ENCODE measurements at places on chromosomes 12 and 14. TPM values are rescaled to one million over a fixed set of nuclear protein-coding genes. Genes with fewer than 3 reads are reported as not detected.
A peak's percentile ranks its signal among the peaks of the same experiment; 100 is the strongest.

- H3K36me3 ChIP-seq: no peaks in the 10 kb centered on the region
- no peaks in the 10 kb centered on the region for H3K4me1 ChIP-seq
- no peak for DNase-seq
Observed at GRCh38 chr12:26374934-26375680, 179.7 kb downstream of the SSPN start.

Gene LRRC9
- total RNA-seq: not detected

DNA sequence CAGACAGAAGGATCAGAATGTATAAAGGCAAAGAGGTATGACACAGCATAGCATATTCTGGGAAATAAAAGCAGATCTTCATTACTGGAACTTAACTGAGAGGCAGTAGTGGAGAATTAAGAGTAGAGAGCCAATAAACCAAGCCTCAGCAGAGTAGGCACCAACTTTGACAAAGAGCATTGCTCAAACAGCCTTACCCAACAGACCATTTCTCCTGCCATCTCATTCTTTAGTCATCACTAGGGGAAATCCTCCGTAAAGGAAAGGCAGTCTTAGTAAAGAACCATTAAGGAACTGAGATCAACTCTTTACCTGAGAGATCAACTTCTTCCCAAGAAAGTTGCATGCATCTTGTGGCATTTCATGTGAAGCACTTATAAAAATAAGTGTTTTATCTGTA is 36.6 kb downstream of the SENP1 start:
- no peak overlapping the region for H3K27ac ChIP-seq
- peaks cover 69% of the 10 kb centered on the region for H3K36me3 ChIP-seq
- DNase-seq: no peak
- H3K4me3 ChIP-seq: no peak overlapping the region
- H3K27me3 ChIP-seq: no peaks in the 10 kb centered on the region
- H3K4me1 ChIP-seq: no peaks in the 10 kb centered on the region

Gene RNASE11
- not detected for total RNA-seq

Gene PRR4
- total RNA-seq: 0.68 TPM

Gene FGF6
- total RNA-seq: not detected

DNA sequence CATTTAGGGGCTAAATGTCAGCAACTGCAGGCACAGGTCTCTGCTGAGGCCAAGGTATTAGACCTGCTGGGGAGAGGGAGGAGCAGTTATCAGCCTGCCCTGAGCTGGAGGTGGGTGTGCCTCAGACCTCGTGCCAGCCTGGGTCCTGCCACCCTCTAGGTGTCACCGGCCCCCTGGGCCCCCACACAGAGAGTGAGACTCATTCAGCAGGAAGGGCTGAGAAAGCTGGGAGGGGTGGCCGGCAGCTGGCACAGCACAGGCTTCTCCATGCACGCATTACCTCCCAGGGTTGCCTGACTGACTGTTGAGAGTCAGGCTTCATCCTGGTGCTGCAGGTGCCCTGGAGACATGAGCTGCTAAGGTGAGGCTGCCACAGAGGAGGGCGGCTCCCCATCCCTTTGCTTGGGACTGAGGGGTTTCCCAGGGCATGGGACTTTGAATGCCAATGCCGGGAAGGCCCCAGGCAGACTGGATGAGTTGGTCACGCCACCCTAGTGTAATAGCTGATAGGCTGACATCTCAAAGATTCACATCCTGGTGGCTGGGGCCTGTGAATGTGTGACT is 75.3 kb upstream of the C14orf180 start:
- peak; percentile 13 for DNase-seq
- no peak overlapping the region for H3K4me3 ChIP-seq
- H3K27me3 ChIP-seq: no peaks in the 10 kb centered on the region
- H3K27ac ChIP-seq: no peak overlapping the region
- H3K4me1 ChIP-seq: no peaks in the 10 kb centered on the region
- H3K36me3 ChIP-seq: no peaks in the 10 kb centered on the region

Gene GLS2
- total RNA-seq: 1.3 TPM

DNA sequence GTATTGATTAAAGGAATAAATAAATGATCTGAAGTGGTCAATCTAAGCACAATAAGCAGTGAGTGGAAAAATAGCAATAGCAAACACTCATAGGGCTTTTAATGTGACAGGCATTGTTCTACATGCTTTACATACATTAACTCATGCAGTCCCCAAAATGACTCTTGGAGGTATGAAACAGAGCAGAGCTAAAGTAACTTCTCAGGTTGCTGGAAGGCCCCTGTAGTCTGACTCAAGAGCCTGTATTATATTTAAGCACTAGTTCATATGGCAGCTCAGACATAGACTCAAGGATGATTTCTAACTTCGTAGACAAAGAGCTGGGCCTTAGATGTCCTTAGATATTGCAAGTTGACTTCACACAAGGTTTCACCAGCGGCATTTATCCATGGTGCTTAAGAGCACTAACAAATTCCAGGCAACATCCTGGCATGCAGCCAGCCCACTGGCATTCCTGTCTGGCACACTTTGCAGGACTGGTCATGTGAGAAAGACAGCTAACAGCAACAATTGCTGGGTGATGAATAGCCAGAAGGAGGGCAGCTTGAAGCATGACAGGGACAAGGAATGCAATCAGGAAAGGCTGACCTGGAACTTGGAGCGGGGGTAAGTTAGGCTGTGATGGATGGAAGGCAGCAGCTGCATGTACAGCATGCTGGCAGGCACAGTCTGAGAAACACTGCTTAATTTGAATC is 22.9 kb upstream of the KTN1 start:
- no peaks in the 10 kb centered on the region for H3K36me3 ChIP-seq
- peaks cover 4% of the 10 kb centered on the region for H3K4me1 ChIP-seq
- DNase-seq: no peak
- no peak overlapping the region for H3K4me3 ChIP-seq
- H3K27ac ChIP-seq: no peak overlapping the region

GRCh38 chr14:104116756-104117340 is 21.5 kb upstream of the KIF26A start:
- no peak for DNase-seq
- H3K4me3 ChIP-seq: no peak overlapping the region
- H3K36me3 ChIP-seq: no peaks in the 10 kb centered on the region
- no peak overlapping the region for H3K27ac ChIP-seq
- peaks cover 32% of the 10 kb centered on the region for H3K27me3 ChIP-seq

Gene TUNAR
- total RNA-seq: not detected

- peaks cover 3% of the 10 kb centered on the region for H3K27me3 ChIP-seq
- no peaks in the 10 kb centered on the region for H3K36me3 ChIP-seq
- no peak overlapping the region for H3K4me3 ChIP-seq
- peaks cover 3% of the 10 kb centered on the region for H3K4me1 ChIP-seq
- H3K27ac ChIP-seq: no peak overlapping the region
Observed at GRCh38 chr14:99946652-99947489, 118.4 kb upstream of the EVL start.

DNA sequence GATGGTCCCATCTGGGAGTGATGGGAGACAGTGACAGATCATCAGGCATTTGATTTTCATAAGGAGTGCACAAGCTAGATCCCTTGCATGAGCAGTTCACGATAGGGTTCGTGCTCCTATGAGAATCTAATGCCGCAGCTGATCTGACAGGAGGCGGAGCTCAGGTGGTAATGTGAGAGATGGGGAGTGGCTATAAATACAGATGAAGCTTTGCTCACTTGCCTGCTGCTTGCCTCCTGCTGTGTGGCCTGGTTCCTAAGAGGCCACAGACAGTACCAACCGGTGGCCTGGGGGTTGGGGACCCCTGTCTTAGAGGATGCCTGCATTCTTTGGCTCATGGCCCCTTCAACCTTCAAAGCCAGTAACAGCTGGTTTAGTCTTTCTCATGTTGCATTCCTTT is 130.3 kb downstream of the PTPN11 start:
- no peak overlapping the region for H3K4me3 ChIP-seq
- peaks cover 15% of the 10 kb centered on the region for H3K27me3 ChIP-seq
- H3K4me1 ChIP-seq: peaks cover 3% of the 10 kb centered on the region
- no peak for DNase-seq
- no peak overlapping the region for H3K27ac ChIP-seq

DNA sequence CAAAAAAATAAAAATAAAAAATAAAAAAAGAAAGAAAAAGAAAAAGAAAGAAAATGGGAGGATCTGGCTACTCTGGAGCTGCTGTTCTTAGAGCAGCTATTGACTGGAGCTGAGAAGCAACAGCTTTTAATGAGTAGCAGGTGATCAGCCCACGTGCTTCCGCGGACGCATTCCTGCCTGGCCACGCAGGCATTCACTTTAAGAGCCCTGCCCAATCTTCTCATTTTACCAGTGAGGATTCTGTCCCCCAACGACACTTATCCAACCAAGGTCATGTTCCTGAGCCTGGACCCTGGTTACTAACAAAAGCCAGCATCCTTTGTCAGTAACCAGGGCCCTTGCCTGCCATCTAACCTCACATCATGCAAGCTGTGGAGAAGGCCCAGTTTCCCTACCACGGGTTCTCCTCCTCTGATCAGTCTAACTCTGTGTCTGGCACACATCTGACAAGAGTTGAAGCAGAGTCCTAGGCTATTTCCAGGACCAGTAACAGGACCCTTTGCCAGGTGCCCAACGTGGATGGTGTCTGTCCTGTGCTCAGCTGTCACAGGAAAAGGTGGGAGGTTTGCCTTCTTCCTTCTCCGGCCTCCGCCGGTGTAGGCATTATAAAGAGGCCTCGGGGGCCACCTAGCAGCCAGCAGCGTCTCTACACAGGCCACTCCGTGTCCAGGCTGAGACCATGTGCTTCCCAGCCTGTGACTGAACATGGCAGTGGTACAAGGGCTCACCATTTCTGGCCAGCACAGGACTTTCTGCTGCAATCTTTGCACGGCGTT is 60.9 kb upstream of the GPATCH2L start:
- H3K27me3 ChIP-seq: peaks cover 1% of the 10 kb centered on the region
- no peaks in the 10 kb centered on the region for H3K4me1 ChIP-seq
- no peaks in the 10 kb centered on the region for H3K36me3 ChIP-seq
- no peak overlapping the region for H3K27ac ChIP-seq
- no peak overlapping the region for H3K4me3 ChIP-seq

Gene CDH24
- 2.0 TPM for total RNA-seq

DNA sequence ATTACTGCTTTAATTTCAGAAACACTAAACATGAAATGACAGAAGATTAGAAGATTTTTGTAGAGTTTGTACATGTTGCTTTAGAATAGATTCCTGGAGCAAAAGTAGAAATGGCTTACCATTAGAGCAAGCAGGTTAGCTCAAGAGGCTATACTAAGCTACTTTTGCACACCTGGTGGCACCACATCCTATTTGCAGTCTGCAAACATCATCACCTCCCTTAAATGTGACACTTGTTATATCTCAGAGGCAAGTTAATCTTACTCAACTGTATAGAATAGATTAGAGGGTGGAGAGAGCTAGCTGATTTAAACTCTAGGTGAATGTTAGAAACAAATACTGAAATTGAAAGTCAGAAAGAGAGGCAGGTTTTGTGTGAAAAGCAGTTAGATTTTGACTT is 30.7 kb upstream of the OR4E1 start:
- no peak overlapping the region for H3K4me3 ChIP-seq
- DNase-seq: no peak
- peaks cover 24% of the 10 kb centered on the region for H3K27me3 ChIP-seq
- H3K4me1 ChIP-seq: peaks cover 17% of the 10 kb centered on the region

Gene DYNLL1
- 209 TPM for total RNA-seq

Gene C14orf39
- not detected for total RNA-seq

DNA sequence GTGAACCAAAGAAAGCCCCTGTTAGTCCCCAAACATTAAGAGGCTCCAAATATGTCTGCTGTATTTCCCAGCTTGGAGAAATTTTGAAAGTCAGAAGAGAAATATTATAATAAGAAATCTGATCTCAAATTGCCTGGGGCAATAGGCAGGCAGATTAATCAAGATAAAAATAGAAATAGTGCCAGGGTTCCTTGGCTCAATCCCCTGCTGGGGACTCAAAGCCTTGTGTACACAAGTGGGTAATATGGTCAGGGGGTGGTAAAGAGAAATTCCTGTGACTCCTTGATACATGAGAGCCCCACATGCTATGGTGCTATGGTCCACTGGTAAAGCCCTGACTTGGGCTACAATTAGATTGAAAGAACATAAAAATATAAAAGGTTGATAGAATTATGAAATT is 41.3 kb upstream of the ARID2 start:
- H3K27ac ChIP-seq: no peak overlapping the region
- H3K36me3 ChIP-seq: no peaks in the 10 kb centered on the region
- DNase-seq: no peak
- peaks cover 8% of the 10 kb centered on the region for H3K4me1 ChIP-seq
- no peak overlapping the region for H3K4me3 ChIP-seq

Gene CLEC1A
- not detected for total RNA-seq

- H3K36me3 ChIP-seq: no peaks in the 10 kb centered on the region
- DNase-seq: no peak
- peaks cover 8% of the 10 kb centered on the region for H3K27me3 ChIP-seq
- H3K27ac ChIP-seq: peak overlapping the region; percentile 31
- no peak overlapping the region for H3K4me3 ChIP-seq
Observed at GRCh38 chr14:75435473-75435872, 7.7 kb downstream of the JDP2 start.

DNA sequence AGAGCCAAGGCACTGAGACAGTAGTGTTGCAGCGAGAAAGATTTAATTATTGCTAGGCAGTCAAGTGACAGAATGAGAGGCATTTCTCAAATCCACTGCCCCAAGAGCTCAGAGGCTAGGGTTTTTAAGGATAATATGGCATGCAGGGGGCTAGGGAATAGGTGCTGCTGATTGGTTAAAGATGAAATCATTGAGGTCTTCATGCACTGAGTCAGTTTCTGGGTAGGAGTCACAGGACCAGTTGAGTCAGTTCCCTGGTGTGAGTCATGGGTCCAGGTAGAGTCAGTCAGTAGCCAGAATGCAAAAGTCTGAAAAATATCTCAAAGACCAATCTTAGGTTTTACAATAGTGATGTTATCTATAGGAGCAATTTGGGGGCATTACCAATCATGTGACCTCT is 323.8 kb downstream of the RGS6 start:
- no peak overlapping the region for H3K27ac ChIP-seq
- H3K4me1 ChIP-seq: no peaks in the 10 kb centered on the region
- no peak for DNase-seq
- H3K4me3 ChIP-seq: no peak overlapping the region

Gene RPAP3
- total RNA-seq: 40.7 TPM

GRCh38 chr14:49447540-49448107 is 138.6 kb downstream of the RPS29 start:
- H3K27me3 ChIP-seq: peaks cover 12% of the 10 kb centered on the region
- H3K36me3 ChIP-seq: no peaks in the 10 kb centered on the region
- H3K4me3 ChIP-seq: no peak overlapping the region
- no peak overlapping the region for H3K27ac ChIP-seq

DNA sequence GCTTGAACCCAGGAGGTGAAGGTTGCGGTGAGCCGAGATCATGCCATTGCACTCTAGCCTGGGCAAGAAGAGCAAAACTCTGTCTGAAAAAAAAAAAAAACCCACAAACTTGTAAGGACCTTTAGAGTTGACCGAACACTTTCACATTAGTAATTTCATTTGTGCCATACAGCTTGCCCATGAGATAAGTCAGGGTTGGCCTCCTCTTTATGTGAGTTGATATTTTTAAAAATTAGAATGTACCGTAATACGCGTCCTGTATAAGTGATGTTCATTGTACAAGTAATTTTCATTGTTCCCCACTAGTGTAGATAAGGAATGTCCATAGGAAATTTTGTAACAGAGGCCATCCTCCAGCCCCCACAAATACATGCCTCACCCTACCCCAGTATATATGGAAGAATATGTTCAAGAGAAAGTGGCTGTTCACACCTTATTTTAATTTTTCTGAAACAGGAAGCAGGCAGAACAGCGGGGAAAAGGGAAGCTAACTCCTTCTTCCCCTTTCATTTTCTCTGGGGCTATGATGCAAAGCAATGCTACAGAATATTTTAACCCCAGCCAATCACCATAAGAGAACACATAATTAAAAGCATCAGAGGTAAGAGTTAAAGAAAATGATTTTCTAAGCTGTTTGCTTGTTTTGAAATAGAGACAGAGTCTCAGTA is 31.9 kb upstream of the HIF1A start:
- H3K27ac ChIP-seq: peak overlapping the region; percentile 98
- H3K4me1 ChIP-seq: peaks cover 78% of the 10 kb centered on the region
- no peak for DNase-seq
- H3K27me3 ChIP-seq: no peaks in the 10 kb centered on the region
- peaks cover 16% of the 10 kb centered on the region for H3K36me3 ChIP-seq
- H3K4me3 ChIP-seq: peak overlapping the region; percentile 70
